ENCODE measurements at places on chromosomes 13 and 19.
A peak's percentile ranks its signal among the peaks of the same experiment; 100 is the strongest.

GRCh38 chr13:58843071-58843470 is 1211.5 kb downstream of the PCDH17 start:
- no peak for DNase-seq

- no peak for DNase-seq
These were observed 383.1 kb upstream of the HTR2A start for GRCh38 chr13:47279920-47280319.

DNA sequence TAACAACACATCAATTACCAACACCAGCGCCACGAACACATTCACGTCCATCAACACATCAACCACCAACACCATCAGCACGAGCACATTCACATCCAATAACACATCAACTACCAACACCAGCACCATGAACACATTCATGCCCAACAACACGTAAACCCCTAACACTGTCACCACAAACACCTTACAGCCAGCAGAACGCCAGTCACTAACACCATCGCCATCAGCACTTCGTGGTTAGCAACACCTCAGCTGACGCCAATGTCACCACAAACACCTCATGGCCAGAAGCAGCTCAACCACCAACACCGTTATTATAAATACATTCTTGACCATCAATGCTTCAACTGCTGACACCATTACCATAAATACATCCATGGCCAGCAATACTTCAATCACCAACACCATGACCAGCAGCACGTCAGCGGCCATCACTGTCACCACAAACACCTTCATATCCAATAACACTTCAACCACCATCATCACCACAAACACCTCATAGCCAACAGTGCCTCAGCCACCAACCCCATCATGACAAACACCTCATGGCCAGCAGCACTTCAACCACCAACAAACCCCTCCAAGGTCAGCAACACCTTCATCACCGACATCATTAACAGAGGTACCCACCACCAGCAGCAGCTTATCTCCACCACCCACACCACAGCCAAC is 9.4 kb downstream of the FCER2 start:
- DNase-seq, result no peak

DNA sequence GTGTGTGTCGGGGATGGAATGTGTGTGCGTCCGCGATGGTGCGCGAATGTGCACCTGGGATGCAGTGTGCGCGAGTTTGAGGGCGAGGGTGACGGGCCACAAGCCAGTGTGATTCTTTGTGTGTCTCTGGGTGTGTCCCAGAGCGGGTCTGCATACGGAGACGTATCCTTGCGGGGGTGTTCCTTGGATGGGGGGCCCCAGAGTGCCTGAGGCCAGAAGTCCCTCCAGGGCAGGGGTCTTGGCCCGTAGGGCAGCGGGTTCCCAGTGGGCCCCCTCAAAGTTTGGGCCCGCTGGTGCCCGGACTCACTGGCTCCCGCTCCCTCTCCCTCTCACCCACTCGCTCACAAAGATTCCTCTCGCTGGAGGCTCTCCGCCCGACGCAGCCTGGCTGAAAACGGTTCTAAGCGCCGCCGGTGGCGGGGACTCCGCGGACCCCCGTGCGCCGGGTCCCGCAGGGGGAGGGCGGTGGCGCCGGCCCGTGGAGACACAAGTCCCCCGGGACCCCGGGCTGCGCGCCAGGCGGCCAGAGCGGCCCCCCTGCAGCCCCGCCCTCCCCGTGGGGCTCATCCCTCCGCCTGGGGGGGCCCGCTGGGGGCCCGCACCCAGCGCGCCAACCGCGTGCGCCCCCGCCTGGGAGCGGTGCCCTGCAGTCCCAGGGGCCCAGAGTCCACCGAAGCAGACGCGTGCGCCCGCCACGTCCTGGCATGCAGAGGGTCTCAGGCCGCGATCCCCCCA is 886 bp downstream of the CRLF1 start:
- no peak for DNase-seq

DNA sequence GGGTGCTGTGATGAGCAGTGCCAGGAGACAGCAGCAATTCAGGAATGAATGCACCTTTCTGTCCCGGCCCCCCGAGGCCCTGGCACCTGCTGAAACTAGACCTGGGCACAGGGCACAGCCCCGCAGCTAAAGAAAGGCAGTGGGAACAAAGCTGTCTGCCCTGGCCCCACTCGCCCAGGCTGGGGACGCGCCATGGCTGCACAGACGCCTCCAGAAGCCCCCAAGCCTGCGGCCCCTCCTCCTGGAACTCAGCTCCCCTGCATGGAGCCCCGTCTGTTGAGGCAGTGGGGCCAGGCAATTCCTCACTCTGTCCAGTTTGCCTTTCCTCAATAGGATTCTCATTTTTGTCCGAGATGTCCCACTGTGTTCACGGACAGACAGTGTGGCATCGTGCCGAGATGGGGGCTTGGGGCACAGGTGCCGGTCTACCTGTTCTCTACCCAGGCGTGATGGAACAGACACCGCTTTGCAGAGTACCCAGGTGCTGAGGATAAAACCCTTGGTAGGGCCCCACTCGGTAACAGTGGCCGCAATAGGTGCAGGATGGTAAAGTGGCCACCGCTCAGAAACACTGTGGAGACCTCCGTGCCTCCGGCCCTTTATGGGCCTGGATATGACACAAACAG is 146.5 kb upstream of the SOX1 start:
- no peak for DNase-seq

- DNase-seq, result no peak
These were observed 172.9 kb downstream of the OXGR1 start for GRCh38 chr13:96821381-96821780.

DNA sequence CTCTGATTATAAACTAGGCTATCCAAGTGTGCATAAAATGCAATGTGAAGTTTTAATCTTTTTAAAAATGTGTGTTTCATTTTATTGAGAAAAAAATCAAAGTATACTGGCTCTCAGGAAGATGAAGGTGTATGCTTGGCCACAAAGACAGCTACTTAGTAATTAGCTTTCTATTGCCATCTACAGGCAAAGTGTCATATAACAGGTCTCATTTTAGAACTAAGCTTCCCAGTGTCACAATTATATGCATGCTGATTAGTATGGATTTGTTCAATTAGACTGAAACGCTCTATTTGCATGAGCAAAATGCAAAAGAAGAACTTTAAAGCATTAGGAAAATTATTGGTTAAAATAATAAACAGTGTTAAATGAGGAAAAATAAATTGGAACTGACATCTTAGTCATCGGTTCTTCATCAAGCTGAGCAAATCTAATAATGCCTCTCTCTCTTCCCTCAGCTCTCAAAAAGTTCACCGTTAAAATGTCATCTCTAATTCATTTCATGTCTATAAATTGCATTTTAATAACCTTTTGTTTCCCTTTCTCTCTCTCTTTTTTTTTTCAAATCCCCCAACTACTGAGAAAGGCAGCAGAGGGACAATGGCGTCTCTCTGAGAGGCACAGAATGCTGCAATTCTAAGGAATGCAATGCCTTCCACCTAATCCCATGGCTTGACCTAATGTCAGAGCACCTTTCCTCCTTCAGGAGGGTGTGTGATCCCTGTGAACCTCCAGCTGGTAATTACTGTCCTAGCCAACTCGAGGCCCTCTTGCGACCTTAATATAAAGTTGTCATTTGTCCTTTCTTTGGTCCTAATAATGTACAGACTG is 313.1 kb upstream of the MAB21L1 start:
- peak; percentile 11 for DNase-seq

GRCh38 chr13:32426191-32426989 is 1.5 kb downstream of the N4BP2L1 start:
- peak; percentile 28 for DNase-seq

- DNase-seq, result no peak
These were observed 608 bp downstream of the CNN2 start for GRCh38 chr19:1026783-1027649.

GRCh38 chr19:10424011-10424637 is 3.8 kb downstream of the PDE4A start:
- peak; percentile 74 for DNase-seq

DNA sequence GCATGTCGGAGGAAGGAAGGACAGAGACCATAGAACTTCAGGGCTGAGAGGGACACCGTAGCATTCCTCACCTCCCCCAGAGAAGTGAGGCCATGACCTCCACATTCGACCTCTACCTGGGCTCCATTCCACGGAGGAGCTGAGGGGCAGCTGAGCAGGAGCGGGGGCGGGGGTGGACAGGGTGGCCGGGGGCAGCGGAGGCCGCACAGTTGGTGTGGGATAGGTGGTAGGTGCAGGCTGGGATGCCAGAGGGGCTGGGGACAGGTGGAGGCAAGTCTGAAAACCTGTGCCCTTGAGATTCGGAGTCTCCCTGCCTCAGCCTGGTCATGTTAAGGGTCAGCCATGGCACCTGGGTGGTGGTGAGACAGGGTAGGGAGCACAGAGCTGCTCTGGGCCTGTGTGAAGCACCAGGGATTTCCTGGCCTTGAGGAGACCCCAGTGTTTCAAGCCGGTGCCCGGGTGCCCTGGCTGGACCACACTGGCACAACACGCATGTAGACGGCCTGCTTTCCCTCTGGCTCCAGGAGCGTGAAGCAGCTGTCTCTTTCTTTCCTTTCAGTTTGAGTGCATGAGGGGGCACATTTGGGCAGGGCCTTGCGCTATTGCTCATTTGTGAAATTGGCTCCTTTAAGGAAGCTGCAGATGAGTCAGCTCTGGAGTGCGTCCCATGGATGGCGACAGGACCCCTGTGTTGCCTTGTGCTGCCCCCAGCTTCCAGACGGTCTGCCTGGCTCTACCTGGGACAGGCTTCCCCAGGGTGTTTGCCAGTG is 51.8 kb downstream of the TSSK6 start:
- no peak for DNase-seq

DNA sequence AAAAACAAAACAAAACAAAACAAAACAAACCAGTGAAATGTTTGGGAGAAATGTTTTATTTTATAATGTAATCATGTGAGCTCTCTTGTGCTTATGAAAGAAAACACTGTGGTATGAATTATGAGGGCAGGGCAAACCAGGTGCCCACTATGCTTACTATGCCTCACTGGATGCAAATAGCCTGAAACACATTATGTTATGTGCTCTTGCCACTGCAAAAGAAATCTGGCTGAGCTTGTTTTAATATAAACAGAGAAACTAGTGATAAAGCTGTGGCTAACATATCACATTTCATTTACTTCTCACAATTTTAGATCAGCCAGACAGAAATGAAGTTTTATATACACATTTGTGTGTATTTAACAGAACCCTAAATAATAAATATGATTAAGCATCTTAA is 8.7 kb upstream of the NBEA start:
- DNase-seq, result no peak

GRCh38 chr13:107873926-107874325 is 341.4 kb downstream of the LIG4 start:
- no peak for DNase-seq

GRCh38 chr19:1153891-1154730 is 20.0 kb downstream of the SBNO2 start:
- no peak for DNase-seq

DNA sequence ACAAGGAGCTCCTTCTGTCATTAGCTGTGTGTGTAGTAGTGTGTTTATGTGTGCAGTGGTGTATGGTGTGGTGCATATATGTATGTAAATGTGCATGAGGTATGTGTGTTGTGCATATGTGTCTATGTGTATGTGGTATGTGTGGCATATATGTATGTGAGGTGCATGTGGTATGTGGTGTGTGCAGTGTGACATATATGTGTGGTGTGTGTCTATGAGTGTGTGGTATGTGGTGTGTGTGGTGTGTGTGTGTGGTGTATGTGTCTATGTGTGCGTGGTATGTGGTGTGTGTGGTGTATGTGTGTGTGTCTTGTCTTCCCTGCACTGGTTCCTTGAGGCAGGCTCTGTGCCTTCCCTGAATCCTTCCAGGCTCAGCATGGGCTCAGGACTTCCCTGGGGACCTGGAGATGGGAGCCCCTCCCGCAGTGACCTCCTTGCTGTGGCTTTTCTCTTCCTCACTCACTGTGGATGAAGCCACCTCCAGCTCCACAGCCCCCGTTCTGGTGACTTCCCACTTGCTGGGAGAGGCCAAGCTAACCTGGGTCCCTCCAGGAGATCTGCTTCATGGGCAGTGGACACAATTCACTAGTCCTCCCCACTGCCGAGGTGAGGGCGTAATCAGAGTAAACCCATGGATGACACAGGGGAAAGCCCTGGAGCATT is 64.2 kb downstream of the CCDC70 start:
- no peak for DNase-seq

GRCh38 chr19:55654868-55655647 is at the start of gene U2AF2:
U2AF2 (plus strand) TSS chr19:55655035; CDS start chr19:55655105, 70 bp downstream.
- DNase-seq, result peak; percentile 87

GRCh38 chr13:95644601-95645052 is at the start of gene DZIP1:
DZIP1 (minus strand) TSS chr13:95644706; CDS start chr13:95642029, 2,677 bp downstream.
- DNase-seq, result peak; percentile 76

GRCh38 chr19:40465025-40465556 is 454 bp downstream of the BLVRB start:
- DNase-seq, result no peak

- no peak for DNase-seq
These were observed 2.1 kb downstream of the CSNK1G2 start for GRCh38 chr19:1942934-1943555.

DNA sequence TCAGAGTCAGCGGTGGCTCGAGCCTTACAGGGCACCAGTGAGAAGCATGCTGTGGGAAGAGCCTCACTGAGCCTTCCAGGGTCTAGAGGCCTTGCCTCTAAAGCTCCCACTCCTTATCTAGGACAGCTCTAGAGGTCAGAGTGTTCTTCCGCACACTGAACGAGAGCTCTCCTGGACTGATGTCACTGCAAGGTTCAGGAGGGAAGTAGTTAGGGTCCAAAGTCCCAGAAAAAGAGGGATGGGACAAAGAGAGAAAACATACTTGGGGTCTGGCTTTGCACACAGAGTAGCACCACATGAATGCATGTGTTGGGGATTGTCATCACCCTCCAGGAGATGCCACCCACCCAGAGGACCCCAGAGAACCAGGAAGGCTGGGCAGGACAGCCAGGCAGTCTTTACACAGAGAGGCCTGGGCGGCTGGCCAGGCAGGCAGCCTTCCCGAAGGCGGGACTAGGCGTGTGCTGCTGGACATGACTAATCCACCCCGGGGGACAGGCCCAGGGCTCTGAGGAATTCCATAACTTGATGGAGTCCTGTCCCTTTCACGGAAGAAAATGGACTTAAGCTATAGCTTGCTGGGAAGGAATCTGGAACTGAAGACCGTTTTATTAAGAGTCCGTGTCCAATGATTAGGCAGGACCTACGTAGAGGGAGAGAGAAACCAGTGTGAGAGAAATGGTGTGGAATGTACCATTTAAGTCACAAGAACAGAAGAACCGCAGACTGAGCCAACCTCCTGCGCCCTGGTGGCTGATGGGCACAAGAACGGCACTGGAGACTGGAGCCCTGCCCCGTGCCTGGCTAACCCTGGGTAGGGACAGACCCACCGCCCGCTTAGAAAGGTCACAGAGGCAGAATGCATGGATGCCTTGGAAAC is 16.6 kb upstream of the EPHX3 start:
- peak; percentile 77 for DNase-seq

DNA sequence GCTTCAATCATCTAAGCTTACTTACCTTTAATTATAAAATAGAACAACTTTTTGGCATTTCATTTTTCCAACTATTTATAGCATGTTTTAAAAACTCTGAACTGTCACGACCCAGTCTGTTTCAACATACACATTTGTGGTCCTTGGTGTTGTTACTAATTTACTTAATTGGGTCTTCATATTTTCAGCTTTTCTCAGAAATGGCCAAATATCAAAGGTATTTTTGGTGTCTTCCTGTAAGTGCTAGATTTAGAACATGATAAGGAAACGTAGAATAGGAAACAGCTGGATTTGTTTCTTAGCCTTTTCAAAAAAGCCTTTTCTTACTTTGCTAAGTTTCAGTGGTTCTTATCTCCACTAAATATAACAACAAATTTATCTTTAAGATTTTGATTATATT is 11.4 kb downstream of the LPAR6 start:
- DNase-seq, result no peak

GRCh38 chr13:34842466-34842865 is 99.6 kb upstream of the NBEA start:
- no peak for DNase-seq

Data from Caki2 (cell line).